Activated CD4-positive, CD25-positive, alpha-beta regulatory T cell treated with anti-CD3 and anti-CD28 coated beads, Interleukin-2, amount 50 U/mL, for 72 hours (primary cell): ENCODE measurements at places on chromosomes 4 and X.

DNA sequence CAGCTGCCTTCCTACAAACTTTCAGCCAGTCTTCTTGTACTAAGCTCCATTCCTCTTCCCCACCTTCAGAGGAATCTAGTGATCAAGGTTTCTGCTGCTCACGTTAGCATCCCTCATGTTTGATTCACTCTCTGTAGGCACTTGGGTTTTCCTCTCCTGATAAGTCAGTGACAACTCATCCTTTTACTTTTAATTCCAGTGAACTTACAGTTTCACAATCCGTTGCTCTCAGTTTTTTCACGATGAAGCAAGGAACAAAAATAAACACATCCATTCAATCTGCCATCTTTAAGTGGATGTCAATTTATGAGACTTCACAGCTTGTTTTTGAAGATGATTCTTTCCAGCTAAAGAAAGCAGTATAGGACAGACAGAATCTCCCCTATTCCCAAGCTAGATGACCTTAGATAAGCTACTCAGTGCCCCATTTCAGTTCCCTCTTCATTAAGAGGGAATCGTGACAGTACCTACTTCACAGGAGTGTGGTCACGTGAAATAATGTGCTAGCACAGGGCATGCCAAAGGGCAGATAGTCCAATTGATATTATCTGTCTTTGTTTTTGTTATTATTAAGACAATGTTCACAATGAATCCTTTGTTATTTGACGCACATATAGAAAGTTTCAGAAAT lies 234.3 kb downstream of the PALLD start:
- DNase-seq = no peak

DNA sequence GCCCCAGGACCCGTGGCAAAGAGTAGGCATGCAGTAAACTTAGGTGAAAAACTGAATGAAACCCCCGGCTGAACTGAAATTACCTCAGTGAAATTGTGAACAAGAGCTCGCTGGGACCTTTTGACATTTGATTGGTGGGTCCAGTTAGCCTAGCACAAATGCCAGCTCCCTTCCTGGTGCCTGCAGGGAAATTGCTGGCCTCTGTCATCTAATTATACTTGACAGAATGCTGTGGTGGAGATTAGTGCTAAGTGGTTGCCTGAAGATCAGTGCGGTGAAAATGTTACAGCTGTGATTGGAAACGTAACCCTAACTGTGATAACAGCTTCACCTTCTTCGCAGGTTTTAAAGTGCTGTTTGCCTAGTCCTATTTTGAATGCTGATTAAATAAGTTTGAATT lies 43.0 kb downstream of the ADD1 start:
- DNase-seq = no peak

DNA sequence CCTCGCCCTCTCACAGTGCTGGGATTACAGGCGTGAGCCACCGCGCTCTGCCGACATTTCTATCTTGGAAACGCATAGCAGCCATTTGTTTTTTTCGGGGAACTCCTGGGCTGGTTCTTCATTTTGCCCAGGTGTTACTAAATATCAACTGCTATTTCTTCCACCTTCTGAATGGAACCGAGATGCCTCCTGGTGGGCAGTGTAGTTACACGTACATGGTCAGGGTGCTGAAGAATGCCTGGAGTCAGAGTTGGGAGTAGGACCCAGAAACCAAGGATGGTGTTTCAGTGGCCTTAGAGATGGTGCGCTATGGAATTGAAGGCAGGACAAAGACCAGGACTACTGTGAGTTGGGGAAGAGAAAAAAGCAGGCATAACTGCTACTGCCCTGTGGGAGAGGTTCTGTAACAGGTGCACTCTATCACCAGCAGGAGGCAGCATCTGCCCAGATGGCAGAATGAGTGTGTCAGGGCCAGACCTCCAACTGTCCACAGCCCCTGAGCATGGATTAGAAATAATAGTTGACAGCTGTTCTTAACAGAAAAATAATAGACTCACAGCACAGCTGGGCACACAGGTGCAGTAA lies 81.7 kb downstream of the ZC4H2 start:
- DNase-seq = peak; percentile 33

DNA sequence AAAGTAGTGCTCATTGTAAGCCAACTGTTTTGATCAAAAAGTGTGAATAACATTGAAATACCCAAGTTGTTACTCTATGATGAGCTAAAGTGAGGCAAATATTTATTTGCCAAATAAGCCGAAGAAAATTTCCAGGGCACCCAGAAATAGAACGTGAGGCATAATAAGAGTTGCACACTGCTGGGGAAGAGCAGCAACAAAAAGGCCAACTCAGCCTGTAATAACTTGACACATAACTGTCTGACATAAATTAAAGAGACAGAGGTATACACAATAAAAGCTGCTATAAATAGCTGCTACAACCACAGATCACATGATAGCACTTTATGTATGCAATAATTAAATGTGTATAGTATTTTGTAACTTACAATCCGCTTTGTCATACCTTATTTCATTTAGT lies 2.0 kb upstream of the ABCB7 start:
- no peak for DNase-seq

DNA sequence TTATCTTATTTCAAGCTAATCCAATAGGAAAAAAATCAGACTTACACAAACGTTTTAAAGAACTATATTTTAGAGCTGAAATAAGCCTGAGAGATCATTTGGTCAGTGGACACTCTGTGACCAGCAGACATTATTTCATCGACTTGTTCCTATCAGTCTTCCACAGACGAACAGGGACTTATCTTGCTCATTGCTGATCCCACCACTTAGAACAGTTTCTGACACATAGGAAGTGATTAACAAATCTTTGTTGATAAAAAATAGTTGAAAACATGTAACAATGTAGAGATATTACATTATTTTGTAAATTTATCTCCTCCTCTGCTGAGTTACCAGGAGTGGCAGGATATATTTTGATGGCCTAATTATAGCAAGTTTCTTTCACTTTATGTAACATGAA lies 65.8 kb downstream of the TAPT1 start:
- no peak for DNase-seq

DNA sequence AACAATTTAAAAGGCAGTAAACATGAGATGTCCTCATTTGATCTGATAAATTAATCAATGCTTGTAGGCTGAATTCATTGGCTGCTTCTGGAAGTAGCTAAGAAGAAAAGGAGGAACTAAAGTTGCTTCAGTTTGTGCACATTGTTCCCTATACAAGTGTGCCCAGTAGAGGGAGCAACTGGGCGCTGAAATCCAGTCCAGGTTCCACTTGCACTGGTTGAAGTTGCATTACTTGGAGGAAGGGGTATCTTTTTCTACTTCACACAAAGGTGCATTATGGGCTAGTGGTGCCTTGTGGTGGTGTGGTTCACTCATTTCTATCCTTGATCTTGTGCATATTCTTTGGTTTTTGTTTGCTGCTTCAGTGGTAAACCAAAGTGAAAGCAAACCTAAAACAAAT lies 67.9 kb upstream of the SOX3 start:
- DNase-seq = no peak
